AG10803 (cell line): ENCODE measurements at places on chromosomes 1 and 21.

DNA sequence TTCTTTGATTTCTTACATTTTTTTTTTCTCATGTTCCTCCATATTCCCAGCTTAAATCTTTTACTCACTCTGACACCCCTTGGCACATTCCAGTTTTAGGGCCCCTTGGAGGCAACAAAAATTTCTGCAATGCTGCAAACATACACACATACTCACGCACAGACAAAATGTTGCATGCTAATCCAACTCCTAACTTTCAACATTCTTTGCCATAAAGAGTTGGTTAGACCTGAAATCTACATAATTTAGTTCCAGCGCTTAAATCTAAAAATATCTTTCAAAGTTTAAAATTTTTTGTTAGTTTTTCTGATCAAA lies 103.9 kb downstream of the PTPN14 start:
- DNase-seq: peak; percentile 82

- DNase-seq: peak; percentile 92
Observed at GRCh38 chr21:35352066-35352770, 303.1 kb upstream of the RUNX1 start.

- DNase-seq: no peak
Observed at GRCh38 chr1:2049718-2050431, at the start of gene PRKCZ. Gene PRKCZ, plus strand, starts transcription at chr1:2050411. Its CDS starts 220 bp downstream, at chr1:2050631.

GRCh38 chr1:147270721-147271120 lies 28.2 kb downstream of the CHD1L start:
- DNase-seq: no peak

GRCh38 chr1:110555807-110556470 lies 37.0 kb upstream of the KCNA10 start:
- no peak for DNase-seq

DNA sequence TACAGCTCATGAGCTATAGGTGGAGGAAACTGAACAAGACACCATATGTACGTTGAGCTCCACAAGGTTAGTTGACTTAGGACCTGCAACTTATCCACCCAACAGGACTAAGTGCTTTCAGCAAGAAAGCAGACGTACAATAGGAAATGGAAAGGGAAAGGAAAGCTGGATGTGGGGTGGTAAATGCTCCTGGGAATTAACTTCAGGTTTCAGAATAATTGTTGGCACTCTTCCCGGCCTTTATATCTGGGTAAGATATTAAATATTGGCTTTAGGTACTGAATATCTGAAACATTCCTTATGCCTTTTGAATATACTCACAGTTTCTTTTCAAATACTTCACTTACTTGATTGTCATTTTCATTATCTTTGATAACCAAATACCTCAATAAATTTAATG lies 36.3 kb downstream of the GLMN start:
- no peak for DNase-seq

- no peak for DNase-seq
Observed at GRCh38 chr1:169796274-169796810, 1.6 kb upstream of the METTL18 start.

DNA sequence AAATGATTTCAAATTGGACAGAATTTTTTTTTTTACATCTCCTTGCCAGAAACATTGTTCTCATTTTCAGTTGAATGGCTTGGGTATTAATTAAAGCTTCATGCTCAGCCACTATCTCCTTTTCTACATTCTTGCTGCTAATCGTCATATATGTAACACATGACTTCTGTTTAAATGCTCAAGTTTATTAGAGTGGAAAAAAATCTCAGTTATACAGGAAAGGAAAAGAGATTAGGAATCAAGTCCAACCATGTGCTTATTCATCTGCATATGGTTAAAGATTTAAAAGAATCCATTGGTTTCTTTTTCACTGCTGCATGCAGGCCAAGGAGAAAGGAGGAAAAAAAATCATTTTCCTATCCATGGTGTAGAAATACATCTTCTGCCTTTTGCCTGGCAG lies 47.3 kb upstream of the CNN3 start:
- DNase-seq: peak; percentile 87

- DNase-seq: no peak
Observed at GRCh38 chr1:21775550-21775914, 7.4 kb downstream of the USP48 start.

DNA sequence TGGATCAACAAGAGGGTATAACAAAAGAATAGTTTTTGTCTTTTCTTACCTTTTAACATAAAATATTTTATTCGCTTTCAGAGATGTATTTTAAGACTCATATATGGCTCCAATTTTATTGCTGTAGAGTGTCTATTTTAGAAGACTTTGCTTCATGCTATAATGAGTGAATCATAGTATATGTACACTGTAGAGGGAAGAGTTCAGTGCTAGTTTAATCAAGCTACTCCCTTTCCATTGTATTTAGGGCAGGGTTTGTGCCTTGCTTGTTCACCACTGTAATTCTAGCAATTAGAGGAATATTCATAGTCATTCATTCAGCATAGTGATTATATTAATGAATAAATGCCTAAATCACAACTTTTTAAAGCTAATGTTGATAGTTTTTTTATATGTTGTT lies 78.8 kb downstream of the CEP350 start:
- no peak for DNase-seq
